ENCODE measurements at places on chromosomes 7 and 10. TPM values are rescaled to one million over a fixed set of nuclear protein-coding genes. Genes with fewer than 3 reads are reported as not detected.

The NPS gene
- not detected for total RNA-seq

The DNAJC12 gene
- 15.5 TPM for total RNA-seq

The RBM33 gene
- total RNA-seq = 31.2 TPM

The ABCB1 gene
- not detected for total RNA-seq

DNA sequence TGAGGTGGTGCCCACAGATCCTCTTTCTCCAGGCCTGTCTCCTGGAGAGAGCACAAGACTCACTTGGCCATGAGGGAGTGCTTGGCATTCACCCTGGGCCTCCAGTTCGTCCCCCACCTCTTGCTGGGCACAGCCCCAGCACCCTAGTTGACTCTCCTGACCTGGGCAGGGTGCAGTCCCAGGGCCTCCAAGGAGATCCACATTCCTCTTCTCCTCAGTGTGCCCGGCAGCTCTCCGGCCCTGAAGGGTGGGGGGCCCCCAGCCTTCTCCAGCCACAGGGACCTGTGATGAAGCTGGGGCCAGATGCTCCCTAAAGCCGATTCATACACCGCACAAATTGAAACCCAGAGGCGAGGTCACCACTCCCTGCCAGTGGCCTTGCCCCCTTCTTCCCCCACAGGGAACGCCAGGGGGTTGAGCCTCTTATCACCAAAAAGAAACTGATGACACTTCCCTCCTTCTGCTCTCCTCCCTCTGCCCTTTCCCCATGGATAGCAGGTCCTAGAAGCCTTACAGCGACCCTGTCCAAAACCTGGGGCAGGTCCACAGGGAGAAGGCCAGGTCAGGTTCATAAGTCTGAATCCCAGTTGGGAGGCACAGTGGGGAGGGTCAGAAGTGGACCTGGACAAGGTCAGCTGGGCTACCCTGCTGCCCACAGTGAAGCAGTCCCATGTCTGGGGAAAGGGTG, 3.1 kb downstream of the EN2 start:
- no peak overlapping the region for H3K4me3 ChIP-seq
- H3K36me3 ChIP-seq = no peaks in the 10 kb centered on the region
- no peak overlapping the region for H3K27ac ChIP-seq
- H3K4me1 ChIP-seq = peaks cover 8% of the 10 kb centered on the region
- no peak for DNase-seq
- H3K27me3 ChIP-seq = peaks cover 4% of the 10 kb centered on the region

DNA sequence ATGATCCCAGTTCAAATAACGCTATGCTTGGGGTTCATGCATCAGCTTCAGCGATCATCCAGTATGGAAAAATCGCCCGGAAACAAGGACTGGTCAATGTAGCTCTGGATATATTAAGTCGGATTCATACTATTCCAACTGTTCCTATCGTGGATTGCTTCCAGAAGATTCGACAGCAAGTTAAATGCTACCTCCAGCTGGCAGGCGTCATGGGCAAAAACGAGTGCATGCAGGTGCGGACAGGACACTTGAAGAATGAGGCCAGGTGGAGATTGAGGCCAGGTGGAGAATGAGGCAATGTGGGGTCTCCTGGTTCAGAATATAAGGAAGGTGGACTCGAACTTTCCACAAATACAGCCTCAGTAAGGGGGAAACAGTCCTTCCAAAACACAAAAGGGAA, 105.8 kb downstream of the TRRAP start:
- H3K27ac ChIP-seq = no peak overlapping the region
- no peak for DNase-seq
- H3K36me3 ChIP-seq = peaks cover 55% of the 10 kb centered on the region
- no peak overlapping the region for H3K4me3 ChIP-seq
- no peaks in the 10 kb centered on the region for H3K27me3 ChIP-seq
- no peaks in the 10 kb centered on the region for H3K4me1 ChIP-seq

- H3K4me1 ChIP-seq = peaks cover 59% of the 10 kb centered on the region
- DNase-seq = peak; percentile 96
- H3K27me3 ChIP-seq = no peaks in the 10 kb centered on the region
- no peak overlapping the region for H3K4me3 ChIP-seq
These were observed 76.8 kb downstream of the ADK start for GRCh38 chr10:74227697-74228424.

GRCh38 chr7:117123311-117123926, 170.1 kb downstream of the ST7 start:
- no peaks in the 10 kb centered on the region for H3K36me3 ChIP-seq
- peaks cover 58% of the 10 kb centered on the region for H3K4me1 ChIP-seq
- H3K4me3 ChIP-seq = no peak overlapping the region
- no peaks in the 10 kb centered on the region for H3K27me3 ChIP-seq

The HTR5A gene
- total RNA-seq = not detected

The DENND2A gene
- 8.9 TPM for total RNA-seq

DNA sequence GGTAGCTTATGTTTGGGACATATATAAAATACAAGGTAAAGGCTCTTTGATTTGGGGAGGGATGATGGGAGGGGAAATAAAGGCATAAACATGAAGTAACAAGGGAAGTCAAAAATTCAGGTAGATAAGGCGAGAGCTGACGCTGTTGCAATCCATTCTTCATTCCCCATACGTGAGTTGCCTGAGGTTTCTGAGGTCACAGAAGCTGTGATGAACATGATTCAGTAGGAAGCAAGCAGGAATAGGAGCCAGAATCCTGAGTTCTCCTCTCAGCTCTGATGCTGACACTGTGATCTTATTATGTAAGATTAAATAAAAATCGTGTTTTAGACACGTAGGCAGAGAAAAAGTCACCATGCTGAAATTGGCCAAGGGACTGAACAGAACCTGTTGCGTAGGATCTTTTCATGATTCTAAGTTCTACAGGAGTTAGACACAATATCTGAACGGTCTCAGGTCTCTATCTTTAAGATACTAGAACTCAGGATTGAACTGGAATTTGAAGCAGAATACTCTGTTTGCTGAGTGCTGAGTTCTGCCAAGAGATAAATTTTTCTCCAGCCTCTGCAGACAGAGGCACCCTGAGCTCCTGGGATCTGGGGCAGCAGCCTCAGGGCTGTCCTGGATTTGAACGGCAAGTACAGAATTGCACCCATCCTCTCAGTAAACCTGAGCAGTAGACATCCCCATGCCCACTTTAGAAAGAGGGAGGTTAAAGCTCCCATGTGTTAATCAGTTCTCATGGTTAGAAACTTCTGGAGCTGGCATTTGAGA, 21.0 kb downstream of the KLF6 start:
- H3K36me3 ChIP-seq = no peaks in the 10 kb centered on the region
- peak overlapping the region; percentile 100 for H3K27ac ChIP-seq
- peak; percentile 69 for DNase-seq
- peaks cover 62% of the 10 kb centered on the region for H3K4me1 ChIP-seq

GRCh38 chr7:98295467-98296192, 14.1 kb downstream of the BRI3 start:
- no peaks in the 10 kb centered on the region for H3K4me1 ChIP-seq
- H3K4me3 ChIP-seq = no peak overlapping the region
- peaks cover 22% of the 10 kb centered on the region for H3K36me3 ChIP-seq
- DNase-seq = no peak
- no peaks in the 10 kb centered on the region for H3K27me3 ChIP-seq
- no peak overlapping the region for H3K27ac ChIP-seq

GRCh38 chr7:32803406-32804141, 88.0 kb downstream of the KBTBD2 start:
- no peak overlapping the region for H3K27ac ChIP-seq
- H3K4me1 ChIP-seq = no peaks in the 10 kb centered on the region
- no peak overlapping the region for H3K4me3 ChIP-seq
- H3K27me3 ChIP-seq = no peaks in the 10 kb centered on the region

DNA sequence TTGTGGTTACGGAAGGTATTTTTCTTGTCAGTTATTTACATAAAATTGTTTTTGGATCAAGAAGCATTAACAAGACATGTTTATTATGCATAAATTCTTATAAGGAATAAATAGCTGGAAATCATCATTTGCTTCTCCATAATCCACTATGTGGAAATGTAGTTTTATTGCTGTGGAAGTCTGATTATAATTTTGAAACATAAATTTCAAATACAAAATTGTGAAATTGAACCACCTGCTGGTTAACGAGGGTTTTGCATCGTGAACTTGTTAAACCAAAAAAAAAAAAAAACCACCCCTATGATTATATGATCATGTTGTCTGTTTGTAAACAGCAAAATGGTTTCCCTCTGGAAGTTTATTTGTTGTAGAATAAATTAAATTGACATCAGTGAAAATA, 25.9 kb downstream of the ABRAXAS2 start:
- peak; percentile 47 for DNase-seq
- no peak overlapping the region for H3K4me3 ChIP-seq
- H3K27me3 ChIP-seq = no peaks in the 10 kb centered on the region
- H3K4me1 ChIP-seq = no peaks in the 10 kb centered on the region
- H3K27ac ChIP-seq = no peak overlapping the region
- peaks cover 31% of the 10 kb centered on the region for H3K36me3 ChIP-seq

DNA sequence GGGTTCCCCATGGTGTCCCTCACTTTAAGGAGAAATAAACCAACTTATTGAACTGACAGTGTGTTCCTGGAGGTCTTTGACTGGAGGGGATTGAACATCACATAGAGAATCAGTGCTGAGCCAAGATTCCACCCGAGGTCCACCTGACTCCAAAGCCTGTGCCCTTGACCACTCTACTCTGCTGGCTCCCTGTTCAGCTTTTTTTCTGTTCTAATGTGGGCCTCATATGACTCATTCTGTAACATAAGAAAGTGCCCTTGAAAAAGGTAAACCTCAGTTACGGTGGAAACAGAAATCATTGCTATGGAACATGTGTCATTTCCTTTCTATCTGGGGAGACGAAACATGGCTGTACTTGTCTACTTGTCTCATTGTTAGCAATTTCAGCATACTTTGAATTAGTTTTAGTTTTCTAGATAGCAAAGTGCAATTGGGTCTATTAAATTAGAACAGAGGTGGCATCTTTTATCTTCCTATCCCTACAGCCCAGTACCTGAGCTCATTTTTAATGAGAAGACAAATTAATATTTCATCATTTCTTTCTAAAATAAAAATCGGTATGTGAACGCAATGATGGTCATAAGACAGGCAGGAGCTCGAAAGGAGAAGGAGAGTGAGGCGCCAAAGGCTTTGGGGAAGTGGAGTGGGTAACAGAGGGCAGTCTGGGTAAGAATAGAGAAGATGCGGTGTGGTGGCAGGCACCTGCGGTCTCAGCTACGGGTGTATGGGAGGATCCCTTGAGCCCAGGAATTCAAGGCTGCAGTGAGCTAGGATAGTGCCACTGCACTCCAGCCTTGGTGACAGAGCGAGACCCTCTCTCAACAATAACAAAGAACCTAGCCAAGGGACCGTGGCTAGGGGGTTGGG, 1.5 kb downstream of the GSDME start:
- peak overlapping the region; percentile 33 for H3K27ac ChIP-seq
- peak; percentile 79 for DNase-seq
- peaks cover 22% of the 10 kb centered on the region for H3K4me1 ChIP-seq
- H3K36me3 ChIP-seq = no peaks in the 10 kb centered on the region
- no peak overlapping the region for H3K4me3 ChIP-seq
- H3K27me3 ChIP-seq = no peaks in the 10 kb centered on the region

DNA sequence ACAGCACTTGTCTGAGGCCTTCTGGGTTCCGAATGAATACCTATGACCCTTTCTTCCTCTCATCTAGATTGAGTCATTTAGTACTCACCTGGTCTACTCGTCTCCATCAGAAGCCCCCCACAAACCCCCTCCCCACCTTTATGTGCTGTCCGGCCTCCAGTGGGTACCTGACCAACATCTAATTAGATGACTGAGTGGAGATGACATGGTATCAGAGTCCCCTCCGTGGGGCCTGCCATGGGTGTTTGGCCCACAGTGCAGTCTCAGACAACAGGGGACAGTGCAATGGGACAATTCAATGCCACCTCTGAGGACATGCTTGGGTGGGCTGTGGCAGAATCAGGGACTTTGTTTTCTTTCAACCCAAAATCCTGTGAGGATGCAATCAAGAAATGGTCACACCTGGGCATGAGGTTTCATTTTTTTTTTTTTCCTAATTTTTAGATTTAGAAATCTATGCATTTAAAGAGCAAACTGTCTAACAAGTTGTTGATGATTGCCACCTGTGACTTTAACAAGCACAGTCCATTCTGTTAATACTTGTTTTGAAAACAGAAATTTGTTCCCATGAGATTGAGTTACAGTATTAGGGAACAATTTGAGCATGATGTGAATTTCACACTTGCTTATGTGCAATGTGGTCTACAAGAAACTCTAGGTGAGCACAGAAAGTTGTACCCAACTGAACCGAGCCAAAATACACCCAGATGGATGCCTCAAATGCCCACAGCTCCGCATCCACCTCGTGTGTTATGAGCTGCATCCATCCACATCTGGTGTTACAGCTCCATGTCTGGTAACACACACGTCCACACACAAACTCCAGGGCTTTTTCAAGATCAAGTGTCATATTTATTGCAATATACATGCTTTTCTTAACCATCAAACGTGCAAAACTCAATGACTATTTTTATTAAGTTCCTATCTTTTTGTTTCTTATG, 27.5 kb downstream of the GPRIN2 start:
- DNase-seq = no peak
- no peaks in the 10 kb centered on the region for H3K27me3 ChIP-seq
- H3K36me3 ChIP-seq = no peaks in the 10 kb centered on the region

The CPN1 gene
- not detected for total RNA-seq

GRCh38 chr10:59817773-59818172, 64.5 kb upstream of the MRLN start:
- no peak for DNase-seq
- H3K4me3 ChIP-seq = no peak overlapping the region
- H3K4me1 ChIP-seq = no peaks in the 10 kb centered on the region

GRCh38 chr10:121781101-121781500, 146.7 kb downstream of the ATE1 start:
- H3K4me3 ChIP-seq = no peak overlapping the region
- DNase-seq = peak; percentile 52
- H3K27ac ChIP-seq = no peak overlapping the region
- peaks cover 12% of the 10 kb centered on the region for H3K4me1 ChIP-seq
- no peaks in the 10 kb centered on the region for H3K36me3 ChIP-seq
- H3K27me3 ChIP-seq = no peaks in the 10 kb centered on the region

DNA sequence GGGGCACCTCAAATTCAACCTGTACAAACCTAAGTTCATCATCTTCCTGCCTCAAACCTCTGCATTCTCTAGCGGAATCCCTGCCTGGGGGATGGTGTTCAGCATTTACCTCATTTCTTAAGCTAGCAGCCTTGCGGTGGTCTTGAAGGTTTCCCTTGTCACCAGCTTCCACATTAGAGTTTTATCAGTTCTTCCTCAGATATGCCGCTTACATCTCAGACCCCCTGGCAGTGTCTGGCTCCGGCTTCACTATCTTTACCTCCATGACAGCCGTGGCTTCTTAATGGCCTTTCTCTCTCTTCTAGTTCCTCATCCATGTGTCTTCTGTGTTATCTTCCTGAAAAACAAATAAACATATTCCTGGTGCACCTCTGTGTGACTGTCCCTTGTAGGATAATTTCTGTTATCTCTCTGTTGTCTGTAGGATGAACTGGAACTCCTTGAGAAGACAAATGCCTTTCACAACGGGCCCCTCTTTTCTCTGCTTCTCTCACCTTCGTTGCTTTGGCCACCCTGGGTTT, 101.1 kb upstream of the BMPER start:
- H3K4me1 ChIP-seq = peaks cover 27% of the 10 kb centered on the region
- H3K4me3 ChIP-seq = no peak overlapping the region
- no peak overlapping the region for H3K27ac ChIP-seq
- DNase-seq = no peak
- H3K36me3 ChIP-seq = no peaks in the 10 kb centered on the region

- peaks cover 72% of the 10 kb centered on the region for H3K4me1 ChIP-seq
- peak overlapping the region; percentile 95 for H3K27ac ChIP-seq
- DNase-seq = no peak
- no peak overlapping the region for H3K4me3 ChIP-seq
These were observed 69.4 kb downstream of the COL13A1 start for GRCh38 chr10:69871074-69871473.
